Prostate gland (tissue), 2 donors: ENCODE measurements at places on chromosomes 5 and 9. TPM values are rescaled to one million over a fixed set of nuclear protein-coding genes. Genes with fewer than 3 reads are reported as not detected.

- DNase-seq: peak; percentile 2
Observed at GRCh38 chr5:132019337-132019736, 7.9 kb upstream of the ACSL6 start.

DNA sequence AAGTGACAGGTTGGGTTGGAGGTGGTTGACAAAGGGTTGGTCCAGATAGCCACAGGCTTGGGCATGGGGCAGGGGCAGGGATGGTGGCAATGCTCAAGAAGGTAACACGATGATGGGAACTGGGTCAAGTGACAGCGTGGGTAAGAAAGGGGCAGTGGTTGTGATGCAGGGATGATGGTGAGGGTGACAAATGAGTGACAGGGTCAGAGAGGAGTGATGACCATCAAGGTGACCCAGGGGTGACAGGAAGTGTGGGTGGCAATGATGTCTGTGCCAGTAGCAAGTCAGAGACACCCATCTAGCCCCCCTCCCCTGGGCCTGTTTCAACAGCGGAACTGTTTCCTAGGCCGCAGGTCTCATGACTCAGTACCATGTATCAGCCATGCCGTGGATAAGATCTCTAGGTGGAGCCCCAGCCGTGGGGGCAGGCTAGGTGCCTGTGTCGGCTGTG is 20.5 kb downstream of the AQP3 start:
- no peak for DNase-seq

- no peak for DNase-seq
Observed at GRCh38 chr5:134533115-134533815, 7.8 kb downstream of the JADE2 start.

- DNase-seq: peak; percentile 63
Observed at GRCh38 chr5:178192244-178192643, 5.1 kb upstream of the GMCL2 start.

DNA sequence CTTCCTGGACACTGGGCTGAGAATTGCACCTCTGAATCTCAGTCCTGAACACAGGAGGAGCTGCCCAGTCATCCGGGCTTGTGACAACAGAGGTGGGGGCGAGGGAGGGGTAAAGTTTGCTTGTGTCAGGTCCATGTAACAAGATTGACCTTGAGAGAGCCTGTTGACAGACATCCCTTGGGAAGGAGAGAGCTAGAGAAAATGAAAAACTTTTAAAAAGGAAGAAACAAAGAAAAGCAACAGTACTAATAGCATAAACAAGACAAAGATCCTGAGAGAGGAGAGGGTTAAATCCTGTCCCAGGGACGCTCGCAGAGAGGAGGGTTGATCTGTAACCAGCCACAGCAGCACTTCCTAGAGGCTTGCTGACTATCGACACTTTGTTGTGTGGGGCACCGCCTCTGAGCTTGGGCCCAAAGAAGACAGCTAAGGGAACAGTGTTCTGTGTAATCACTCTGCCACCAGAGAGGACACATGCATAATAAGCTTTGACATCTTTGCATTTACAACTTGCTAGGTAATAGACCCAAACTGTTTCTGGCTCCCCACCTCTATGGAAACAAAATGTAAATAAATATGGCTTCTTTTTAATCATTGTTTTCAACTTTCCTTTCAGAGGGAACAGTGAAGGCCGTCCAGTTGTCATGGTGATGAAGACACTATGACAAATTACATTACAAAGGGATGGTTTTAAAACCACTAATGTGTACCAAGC is 363.7 kb downstream of the CSNK1G3 start:
- DNase-seq: no peak

TCF7 gene
- total RNA-seq: 8.1 TPM
